ENCODE measurements at places on chromosomes 1 and 21.

DNA sequence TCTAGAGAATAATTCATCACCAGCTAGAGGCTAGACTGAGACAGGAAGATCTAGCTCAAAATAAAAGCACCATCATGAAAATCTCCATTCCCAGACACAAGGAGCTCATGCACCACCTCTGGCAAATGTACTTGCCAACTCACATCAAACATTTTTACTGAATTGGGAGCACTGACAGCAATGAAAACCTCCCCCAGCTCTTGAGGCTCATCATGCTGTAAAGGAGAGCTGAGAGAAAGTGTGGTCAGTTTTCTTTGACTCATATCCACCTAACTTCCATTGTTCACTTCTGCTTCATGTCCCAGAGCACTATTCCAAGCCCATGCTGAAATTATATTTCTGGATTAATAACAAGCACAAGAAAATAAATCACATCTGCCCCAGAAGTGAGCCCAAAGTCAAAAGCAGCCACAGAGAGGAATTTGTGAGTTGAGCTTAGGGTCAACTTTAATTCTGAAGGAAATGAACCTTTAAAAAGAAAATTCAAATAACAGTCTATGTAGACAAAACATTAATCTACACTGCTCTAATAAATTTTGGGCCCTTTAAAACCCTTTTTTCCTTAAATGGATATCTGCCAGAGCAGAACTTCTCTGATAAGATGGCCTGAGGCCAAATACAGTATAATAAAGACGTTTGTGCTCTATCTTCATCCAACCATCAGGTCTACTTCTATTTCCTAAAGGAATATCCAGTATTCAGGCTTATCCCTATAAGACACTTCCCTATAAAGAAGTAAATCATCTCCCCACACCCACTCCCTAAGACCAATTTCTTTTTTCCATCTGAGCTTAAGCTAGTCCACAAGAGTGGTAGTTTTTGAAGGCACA, 85.9 kb upstream of the ADAM30 start:
- DNase-seq, result no peak

GRCh38 chr1:246856371-246856770, 75.4 kb downstream of the AHCTF1 start:
- no peak for DNase-seq

- no peak for DNase-seq
These were observed 13.8 kb downstream of the CFAP74 start for GRCh38 chr1:1989789-1990188.

DNA sequence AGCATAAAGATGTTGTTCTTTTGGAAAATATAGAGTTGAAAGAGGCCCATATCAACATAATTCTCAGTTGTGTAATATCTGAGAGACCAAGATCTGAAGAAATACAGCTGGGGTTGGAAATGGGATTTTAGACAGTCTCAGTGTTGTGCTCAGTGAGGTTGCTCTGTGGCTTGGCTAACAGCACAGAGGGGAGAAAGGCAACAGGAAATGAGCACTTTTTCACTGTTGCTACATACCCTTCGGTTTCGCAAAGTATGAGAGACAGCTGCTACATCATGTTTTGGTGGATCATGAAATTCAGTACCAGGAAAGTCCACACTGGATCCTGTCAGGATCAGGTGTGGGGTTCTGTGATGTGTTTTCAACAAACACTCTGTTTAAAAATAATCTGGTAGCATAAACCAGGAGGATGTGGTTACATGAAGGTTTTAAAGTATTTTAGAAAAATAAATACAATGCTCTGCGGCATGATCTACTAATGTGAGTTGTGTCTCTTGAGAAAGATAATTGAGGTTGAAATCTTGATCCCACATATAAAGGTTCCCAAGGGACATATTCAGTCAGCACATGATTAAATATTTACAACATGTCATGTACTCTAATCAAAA, 7.0 kb upstream of the GPR88 start:
- DNase-seq, result no peak

DNA sequence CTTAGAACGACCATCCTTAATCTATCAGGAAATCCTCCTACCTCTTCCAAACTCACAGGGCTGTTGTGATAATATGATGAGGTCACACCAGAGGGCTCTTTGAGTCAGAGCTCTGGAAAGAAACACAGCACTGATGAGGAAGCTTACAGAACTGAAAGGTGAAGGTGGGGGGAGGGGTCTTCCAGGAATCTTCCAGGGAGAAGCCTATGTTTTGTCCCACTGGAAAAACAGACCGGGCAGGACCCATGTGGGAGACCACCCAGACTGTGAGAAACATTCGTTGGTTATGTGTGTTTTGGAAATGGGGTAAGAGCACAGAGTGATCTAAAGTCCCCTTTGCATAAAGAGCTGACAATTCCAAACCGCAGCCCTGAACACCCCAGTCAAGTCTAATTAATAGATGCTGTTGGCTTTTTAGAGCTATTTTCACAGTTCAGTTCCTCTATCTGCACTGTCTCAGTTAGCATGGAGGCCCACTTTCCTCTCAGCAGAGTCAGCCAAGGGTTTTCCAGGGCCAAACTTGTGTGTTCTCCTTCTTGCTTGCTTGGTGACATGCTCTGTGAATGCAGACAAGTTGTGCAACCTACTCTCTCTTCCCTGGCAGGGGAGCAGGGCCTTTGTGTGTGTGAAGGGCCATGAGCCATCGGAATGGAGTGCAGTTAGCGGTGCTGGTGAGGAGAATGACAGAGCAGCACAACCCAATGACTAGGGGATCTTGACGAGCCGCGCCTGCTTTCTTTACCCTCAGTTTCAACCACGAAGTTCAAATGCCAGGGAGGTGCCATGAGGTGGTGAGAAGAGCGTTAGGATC, 12.3 kb downstream of the PHLDA3 start:
- peak; percentile 35 for DNase-seq

DNA sequence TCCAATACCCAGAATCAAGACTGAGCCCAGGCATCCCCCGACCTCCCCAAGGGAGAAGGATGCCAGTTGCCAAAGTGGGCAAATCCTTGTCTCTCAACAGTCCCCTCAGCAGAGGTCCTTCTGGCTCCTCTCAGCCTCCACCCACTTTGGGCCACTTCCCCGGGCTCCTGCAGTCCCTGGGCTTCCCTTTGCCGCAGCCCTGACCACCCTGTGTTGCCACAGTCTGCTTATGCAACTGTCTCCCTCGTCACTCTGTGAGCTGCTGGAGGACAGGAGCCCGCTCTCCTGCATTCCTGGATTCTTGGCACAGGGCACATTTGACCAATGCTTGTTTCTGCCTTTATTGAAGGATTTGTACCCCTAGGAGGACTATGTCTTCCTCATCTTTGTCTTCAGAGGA, 2.9 kb upstream of the LRP8 start:
- DNase-seq, result no peak

DNA sequence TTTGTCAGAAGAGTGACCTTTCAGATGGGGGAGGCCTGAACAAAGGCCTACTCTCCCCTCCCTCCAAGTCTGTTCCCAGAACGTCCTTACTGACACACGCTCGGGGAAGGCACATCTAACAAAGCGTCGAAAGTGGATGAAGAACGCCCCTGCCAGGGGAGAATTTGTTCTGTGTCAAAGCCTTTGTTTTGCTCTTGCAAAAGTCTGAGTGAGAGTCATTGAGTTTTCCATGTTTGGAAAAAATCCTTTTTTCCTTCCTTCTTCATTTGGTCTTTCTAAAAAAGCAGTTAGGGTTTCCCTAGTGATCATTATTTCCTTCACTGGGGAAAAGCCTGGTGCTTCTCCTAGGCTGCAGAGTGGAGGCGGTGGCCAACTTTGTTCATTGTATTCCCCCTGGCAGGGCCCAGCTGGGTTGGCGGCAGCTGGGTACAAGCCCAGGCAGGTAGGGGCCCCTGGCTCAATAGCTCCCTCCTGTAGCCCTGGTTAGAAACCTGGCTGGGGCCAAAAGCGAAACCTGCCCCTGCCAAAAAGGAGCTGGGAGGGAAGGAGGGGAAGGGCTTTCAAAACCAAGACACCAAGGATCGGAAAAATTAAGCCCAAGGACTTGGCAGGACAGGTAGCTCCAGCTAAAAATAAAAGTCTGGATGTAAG, 81.1 kb downstream of the ITPKB start:
- DNase-seq, result peak; percentile 75

DNA sequence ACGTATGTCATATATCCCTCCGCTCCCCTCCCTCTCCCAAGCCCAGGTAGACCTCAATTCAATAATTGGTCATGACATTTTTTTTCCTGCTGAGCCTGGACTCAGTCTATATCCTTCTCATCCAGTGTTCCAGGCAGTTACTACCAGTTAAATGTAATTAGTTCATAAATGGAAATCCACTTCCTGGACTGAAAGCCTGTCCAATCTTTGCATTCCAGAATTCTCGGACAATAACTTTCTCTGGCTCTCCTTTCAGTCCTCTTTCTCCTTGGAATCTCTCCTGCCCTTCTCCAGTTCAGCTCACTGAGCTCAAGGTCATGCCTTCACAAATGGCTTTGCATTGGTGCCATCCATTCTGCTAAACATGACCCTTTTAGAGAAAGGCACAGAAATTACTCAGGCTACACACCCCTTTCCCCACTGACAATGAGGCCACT, 34.8 kb downstream of the VWA5B1 start:
- DNase-seq, result no peak

DNA sequence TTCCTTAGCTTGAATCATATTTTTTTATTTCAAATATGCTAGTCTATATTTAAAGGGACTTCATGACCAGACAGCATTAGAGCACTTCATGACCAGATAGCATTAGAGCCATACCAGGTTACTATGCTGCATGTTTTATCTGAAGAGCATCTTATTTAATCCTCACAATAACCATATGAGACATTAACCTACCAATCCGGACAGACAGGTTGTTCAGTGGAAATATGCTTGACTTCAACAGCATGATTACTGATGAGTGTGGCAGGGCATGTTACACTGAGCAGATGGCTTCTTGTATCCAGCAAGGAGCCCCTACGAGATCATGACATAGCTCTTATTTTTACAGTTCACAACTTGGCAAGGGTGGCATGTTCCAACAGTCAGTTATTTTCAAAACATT, 85.0 kb upstream of the KCTD3 start:
- no peak for DNase-seq

- DNase-seq, result no peak
These were observed 47.2 kb downstream of the RAP1A start for GRCh38 chr1:111666828-111667227.

- no peak for DNase-seq
These were observed 46.6 kb upstream of the ATP1A1 start for GRCh38 chr1:116326486-116326885.

DNA sequence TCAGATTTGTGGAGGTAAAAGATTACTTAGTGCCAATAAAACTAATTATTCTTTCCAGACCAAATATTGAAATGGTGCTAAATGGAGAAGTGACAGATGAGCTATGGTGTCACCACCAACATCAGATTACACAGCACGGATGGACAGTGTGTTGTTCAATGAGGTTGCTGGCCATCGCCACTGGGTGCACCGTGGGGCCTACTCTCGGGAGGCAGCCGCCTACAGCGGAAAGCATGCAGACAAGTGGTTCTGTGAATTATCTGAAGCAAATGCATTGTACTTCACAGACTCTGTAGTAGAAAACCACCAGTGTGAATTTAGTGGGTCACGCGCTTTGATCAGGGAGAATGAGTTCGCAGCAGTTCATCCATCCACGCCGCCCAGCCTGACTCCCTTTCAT, 42.3 kb downstream of the GNG4 start:
- DNase-seq, result no peak

DNA sequence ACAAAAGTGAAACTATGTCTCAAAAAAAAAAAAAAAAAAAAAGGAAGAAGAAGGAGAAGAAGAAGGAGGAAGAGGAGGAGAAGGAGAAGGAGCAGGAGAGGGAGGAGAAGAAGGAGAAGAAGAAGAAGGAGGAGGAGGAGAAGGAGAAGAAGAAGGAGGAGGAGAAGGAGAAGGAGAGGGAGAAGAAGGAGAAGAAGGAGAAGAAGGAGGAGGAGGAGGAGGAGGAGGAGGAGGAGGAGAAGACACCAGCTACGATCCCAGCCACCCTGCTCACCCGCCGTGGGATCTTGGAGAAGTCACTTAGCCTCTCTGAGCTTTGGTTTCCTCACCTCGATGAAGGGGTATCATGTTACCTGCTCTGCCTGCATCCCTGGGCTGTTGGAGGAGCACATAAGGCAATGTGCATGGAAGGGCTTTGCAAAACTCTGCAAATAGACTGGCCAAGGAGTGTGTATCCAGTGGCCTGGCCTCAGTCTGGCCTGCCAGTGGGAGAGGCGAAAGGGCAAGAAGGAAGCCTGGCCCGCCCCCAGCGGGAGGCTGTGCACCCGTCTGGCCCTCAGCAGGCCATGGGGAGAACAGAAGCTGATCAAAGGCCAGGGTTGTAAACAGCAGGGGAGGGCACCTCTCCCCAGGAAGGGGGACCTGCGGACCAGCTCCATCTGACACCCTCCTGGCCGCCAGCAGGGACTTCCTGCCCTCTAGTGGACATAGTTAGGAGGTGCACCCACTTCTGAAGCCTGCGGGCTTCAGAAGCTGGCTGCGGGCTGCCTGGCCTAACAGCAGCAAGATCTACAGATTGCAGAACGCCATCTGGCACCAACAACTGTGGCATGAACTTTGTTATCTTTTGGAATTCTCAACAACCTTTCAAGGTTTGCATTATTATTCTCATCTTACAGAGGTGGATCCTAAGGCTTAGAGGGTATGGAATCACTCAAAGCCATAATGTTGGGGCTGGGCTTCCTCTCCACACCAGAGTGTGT, 19.2 kb upstream of the CDK18 start:
- DNase-seq, result peak; percentile 83

- no peak for DNase-seq
These were observed 563.0 kb upstream of the NEGR1 start for GRCh38 chr1:72845381-72845780.

DNA sequence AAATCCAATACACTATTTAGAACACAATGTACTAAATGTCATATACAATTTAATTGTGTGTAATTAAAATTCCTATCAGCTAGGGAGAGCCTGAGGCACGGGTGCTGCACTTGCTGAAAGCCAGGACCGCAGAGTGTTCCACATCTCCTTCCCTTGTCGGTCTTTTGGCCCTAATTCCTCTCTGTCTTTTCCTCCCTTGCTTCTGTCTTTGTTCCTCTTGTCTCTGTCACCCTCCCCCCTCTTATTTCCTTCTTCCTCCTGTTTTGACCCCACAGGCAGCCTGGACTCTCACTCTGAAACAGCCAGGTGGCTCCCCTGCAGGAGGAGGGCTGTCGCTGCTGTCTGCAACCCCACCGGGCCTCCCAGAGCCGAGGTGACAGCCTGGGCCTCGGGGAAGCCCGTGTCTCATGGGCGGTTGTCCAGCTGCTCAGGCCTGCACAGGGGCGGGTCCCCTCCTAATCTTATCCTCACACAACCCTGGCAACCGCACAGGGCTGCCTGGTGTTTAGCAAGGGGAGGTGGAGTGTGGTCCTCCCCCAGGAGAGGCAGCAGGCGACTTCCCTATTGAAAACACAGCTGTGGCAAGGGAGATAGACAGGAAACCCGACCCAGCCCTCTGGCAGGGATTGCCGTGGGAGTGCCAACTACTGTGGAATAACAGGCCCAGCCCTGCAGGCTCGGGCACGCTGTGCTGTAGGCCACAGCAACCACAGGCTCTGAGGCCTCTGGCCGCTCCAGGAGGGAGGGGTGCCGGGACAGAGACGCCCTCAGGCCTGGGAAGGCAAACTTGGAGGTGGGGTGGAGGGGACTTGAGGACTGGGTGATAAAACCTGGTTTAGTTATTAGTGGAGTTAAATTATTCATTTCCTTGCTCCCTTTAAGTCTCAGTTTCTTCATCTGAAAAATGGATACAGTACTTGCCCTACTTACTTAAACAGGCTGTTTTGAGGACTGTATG, 68.8 kb upstream of the WDR26 start:
- DNase-seq, result peak; percentile 60
